ENCODE measurements at places on chromosomes 1 and 21.
A peak's percentile ranks its signal among the peaks of the same experiment; 100 is the strongest.

- peak; percentile 76 for DNase-seq
Measured at GRCh38 chr1:94463765-94464330, 45.7 kb downstream of the ABCD3 start.

- no peak for DNase-seq
Measured at GRCh38 chr21:41511858-41512257, 3.9 kb upstream of the TMPRSS2 start.

DNA sequence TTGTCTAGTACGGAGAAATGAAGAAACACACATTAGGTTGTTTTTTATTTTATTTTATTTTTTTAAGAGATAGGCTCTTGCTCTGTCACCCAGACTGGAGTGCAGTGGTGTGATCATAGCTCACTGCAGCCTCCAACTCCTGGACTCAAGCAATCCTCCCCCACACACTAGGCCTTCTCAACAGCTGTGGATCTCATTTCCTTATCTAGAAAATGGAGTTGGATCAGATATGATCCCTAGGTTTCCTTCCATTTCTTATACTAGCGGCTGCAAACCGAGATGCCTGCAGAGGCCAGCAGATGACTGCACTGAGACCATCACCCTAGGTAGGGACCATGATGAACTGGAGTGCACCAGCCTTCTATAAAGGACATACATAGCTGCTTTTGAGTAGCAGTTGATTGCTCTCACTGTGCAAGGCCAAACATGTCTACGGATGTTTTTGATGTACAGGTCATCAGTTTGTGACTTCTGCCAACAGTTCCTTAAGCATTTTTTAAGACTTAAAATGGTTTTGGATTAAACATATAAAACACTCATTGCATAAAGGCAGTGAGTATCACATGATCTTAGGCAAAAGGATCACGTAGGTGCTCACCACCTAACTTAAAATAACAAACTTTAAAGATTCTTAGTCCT is 11.4 kb upstream of the KLHL12 start:
- no peak for DNase-seq

GRCh38 chr1:150562446-150563339 is 13.5 kb downstream of the ADAMTSL4 start:
- DNase-seq = peak; percentile 12

DNA sequence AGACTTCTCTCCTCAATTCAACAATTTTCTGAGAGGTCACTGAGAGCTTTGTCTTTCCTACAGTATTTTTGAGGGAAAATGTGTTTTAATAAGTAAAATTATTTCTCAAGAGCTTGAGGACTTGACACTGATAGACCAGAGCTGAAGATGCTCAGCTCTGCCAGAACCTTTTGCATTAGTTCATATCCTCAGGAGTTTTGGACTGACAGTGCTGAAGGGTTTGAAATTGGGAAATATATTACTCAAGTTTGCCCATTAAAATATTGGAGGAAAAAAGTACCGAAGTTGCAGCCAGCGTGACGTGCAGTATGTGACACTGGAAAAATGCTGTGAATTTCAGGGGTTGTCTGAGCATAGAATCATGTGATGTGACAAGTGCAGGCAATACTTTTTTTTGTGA is 346.6 kb upstream of the DPYD start:
- no peak for DNase-seq

DNA sequence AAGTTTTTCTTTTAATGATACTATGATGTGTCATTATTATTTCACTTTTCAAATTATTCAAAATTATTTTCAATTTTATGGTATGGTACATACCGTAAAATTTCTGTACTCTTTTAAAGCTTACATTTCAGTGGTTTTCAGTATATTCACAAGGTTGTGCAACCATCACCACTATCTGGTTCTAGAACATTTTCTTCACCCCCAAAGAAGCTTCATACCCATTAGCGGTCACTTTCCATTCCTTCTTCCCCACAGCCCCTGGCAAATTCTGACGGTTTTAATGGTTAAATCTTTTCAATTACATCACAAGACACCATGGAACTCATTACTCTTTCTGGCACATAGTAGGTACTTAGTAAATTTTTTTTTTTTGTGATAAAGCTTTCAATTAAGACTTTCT is 22.8 kb upstream of the ATP5PO start:
- DNase-seq = no peak

GRCh38 chr1:64845831-64846425 is 101.1 kb downstream of the RAVER2 start:
- no peak for DNase-seq

DNA sequence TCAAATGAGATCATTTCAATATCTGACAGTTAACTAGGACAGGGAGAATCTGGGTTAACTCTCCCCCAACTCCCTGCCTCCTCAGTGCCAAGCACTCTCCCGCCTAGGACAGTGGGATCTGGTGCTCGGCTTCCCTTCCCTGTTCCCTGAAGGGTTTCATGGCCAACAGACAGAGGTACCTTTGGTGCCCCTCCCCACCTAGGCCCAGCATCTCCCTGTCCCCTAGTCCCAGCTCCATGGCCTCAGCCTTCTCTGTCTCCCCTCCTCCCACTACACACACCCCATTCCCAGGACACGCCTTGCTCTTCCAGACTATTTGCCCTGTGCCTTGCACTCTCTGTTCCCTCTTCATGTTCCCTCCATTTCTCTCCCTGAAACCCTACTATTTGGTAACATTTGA is 77.1 kb downstream of the CD247 start:
- no peak for DNase-seq

DNA sequence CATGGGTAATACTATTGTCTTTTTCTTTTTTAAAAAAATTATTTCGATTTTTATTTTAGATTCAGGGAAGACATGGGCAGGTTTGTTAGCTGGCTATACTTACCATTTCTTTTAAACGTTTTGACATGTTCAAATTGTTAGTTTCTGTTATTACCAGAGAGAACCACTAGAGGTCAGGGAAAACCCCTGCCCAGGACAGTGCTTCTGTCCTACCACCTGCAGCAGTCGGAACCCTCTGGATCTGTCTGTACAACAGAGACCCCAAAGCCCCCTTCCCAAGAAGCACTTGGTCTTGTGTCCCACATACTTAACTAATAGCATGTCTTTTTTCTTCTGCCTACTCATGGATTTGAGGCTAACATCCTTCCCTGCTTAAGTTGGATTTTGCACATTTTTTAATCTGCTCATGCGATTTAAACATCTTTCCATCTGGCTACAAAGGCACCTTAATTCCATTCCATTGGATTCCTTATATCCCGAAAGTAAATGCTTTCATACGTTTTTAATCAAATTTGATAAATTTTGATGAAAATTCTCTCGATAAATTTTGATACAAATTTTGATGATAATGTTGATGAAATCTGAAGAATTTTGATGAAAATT is 10.0 kb upstream of the C1orf115 start:
- DNase-seq = peak; percentile 71

- DNase-seq = no peak
Measured at GRCh38 chr21:32132881-32133280, 146.0 kb downstream of the MIS18A start.

DNA sequence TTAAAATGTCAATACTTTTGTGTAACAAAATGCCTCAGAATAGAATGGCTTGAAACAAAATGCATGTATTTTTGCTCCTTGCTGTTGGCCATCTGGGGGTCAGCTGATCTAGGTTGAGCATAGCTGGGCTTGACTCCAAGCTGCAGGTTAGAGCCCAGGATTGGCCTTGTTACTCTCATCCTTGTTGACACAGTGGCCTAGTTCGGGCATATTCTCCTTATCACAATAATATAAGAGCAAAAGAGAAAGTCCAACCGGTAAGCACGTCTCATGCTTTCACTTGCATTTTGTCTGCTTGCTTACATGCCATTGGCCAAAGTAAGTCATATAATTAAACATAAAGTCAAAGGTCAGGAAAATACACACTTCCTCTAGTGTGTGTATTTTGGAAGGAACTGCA is 456.2 kb downstream of the KCNT2 start:
- DNase-seq = no peak

DNA sequence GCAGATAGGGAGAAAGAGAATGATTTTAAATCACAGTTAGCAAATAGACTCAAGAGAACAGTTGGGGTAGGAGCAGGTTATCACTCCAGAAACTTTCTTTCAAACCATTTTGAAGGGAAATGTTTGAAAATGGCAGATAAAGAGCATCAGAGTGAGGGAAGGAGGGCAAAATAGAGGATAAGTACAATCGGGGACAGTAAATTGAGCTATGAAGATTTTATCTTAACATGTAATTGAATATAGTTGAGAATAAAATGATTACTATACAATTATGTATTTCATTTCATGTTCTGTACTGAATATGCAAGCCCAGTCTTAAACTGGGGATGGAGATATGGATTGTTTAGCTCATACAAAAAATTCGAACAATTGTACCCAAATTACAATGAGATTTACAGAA is 54.0 kb downstream of the MAP10 start:
- DNase-seq = no peak

- no peak for DNase-seq
Measured at GRCh38 chr1:31501505-31501904, 74.8 kb upstream of the TINAGL1 start.

DNA sequence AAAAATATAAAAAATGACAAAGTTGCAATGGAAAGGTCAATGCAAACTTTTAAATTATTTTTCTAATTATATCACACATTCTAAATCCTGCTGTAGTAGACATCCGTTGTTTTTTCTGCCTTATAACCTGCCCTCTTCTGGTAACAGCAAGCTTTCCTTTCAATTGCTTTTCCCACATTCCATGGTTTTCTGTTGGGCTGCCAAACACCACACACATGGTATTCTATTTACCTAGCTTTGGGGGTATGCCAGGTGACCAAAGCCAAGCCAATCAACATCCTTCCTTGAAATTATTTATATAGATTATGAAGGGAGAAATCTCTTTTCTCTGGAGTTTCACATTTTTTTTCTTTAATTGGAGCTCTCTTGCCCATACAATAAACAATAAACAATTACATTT is 3.4 kb upstream of the LAMC1 start:
- DNase-seq = peak; percentile 35

DNA sequence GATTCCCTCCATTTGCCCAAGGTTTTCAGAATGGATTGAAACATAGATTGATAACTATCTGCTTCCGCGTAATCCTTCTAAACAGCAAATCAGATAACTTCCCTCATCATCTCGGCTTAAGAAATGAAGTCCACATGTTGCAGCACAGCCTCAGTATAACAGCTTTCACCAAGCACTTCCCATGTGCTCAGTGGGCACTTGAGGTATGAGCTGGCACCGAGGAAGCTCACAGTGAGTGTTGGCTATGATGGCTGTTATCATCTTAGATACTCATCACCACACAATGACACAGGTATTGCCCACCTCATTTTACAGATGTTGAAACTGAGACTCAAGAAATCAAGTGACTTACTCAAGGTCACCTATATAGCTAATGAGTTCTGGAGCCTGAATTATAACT is 43.2 kb downstream of the RCSD1 start:
- DNase-seq = no peak

GRCh38 chr1:212607206-212607912 is 1.2 kb upstream of the ATF3 start:
- DNase-seq = peak; percentile 44

- DNase-seq = no peak
Measured at GRCh38 chr1:205424901-205425600, 3.2 kb upstream of the LEMD1 start.

DNA sequence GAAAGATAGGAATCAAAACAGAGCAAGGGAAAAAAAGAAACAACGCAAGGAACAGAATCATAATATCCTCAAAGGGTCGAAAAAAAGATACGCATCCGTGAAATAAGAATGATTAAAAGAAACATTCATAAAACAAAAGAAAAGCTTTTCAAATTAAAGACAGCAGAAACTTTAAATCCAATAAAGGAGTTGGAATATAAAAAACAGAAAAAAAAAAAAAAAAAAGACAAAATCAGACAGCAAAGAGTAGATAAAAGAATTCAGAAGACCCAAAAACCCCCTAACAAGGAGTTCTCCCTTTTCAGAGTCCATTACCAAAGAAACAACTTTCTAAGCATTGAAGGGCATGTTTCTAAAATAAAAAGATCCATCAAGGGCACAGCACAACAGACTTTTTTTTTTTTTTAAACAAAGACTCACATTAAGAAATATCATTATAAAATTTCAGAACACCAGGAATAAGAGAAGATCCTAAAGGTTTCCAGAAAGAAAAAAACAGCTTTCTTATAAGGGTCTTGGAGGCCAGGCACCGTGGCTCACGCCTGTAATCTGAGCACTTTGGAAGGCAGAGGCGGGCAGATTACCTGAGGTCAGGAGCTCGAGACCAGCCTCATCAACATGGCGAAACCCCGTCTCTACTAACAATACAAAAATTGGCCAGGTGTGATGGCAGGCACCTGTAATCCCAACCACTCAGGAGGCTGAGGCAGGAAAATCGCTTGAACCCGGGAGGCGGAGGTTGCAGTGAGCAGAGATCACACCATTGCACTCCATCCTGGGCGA is 44.7 kb downstream of the ENAH start:
- DNase-seq = no peak

GRCh38 chr1:224671076-224671475 is 55.0 kb downstream of the CNIH3 start:
- no peak for DNase-seq

GRCh38 chr1:2460203-2460602 is 15.9 kb upstream of the PLCH2 start:
- no peak for DNase-seq

DNA sequence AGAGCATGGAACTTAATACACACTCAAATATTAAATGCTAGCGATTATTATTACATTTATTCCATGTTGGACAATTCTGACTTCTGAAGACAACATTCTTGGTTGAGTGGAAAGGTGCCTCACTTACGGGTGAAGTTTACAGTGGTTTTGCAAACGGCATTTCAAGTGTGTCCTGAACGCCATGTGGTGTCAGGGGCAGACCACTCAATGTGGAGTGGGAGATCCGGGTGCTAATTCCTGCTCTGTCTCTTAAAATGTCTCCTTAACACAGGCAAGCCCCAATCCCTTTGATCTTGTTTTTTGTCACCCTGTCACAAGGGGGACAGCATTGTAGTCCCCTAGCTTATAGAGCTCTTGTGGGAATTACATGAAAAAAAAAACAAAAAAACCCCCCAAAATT is 5.6 kb upstream of the TDRD10 start:
- DNase-seq = no peak

DNA sequence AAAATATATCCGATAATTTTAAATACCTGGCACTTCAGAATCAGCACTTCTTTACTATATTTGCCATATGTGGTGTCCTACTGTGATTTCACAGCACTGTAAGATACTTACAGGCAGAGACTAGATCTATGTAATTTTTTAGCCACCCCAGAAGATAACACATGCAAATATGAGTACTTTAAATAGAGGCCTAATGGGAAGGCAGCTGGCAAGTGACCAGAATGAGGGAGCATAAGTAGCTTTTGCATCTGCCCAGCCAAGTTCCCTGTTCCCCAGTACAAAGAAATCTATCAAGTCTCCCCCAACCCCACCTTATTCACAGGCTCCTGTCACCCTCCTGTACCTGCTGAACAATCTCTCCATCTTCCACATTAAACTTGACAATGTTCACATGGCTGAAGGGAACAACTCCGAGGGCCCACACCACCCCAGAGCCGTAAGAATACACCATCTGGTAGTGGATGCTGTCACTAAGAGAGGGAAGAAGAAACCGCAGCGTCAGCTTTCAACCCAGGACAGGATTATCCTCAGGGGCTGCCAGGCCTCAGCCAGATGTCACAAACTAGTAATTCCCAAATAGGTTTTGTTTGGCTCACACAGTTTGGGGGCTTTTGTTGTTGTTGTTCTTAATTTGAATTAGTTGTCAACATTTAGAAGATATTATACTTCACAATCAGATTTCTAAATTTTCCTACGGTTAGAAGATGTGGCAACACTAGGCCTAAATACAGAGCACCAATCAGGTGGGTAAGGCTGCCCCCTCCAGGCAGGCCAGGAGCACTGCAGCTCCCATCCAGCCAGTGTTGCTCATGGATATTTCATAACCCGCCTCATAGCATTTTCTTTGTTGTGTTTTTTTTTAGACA is 10.4 kb downstream of the EMC1 start:
- DNase-seq = peak; percentile 93
